ENCODE measurements at places on chromosomes 3 and 15.

DNA sequence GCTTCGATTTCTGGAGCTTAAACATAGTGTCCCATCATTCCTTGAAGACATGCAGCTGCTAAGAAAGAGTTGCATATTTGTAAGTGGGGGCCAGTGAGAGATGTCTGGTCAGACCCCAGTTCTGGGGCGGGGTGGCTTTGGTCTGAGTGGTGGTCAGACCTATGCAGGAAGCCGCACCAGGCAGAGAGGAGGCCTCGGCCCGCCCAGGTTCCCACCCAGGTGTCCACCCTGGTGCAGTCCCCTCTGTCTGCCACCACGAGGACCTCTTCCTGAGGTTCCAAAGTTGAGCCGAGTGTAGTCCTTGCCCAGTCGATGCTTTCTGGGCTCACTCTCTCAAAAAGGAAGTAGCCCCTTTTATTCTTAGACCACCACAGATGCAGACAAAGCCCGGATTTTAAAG is 122.6 kb upstream of the DLG1 start:
- no peak for DNase-seq

GRCh38 chr3:153910387-153910786 is 210.8 kb upstream of the ARHGEF26 start:
- no peak for DNase-seq

GRCh38 chr3:59234884-59235633 is 185.2 kb upstream of the CFAP20DC start:
- no peak for DNase-seq

- DNase-seq: no peak
Measured at GRCh38 chr3:6326771-6327170, 534.1 kb upstream of the GRM7 start.

- DNase-seq: no peak
Measured at GRCh38 chr3:106025151-106025722, 156.4 kb upstream of the CBLB start.

DNA sequence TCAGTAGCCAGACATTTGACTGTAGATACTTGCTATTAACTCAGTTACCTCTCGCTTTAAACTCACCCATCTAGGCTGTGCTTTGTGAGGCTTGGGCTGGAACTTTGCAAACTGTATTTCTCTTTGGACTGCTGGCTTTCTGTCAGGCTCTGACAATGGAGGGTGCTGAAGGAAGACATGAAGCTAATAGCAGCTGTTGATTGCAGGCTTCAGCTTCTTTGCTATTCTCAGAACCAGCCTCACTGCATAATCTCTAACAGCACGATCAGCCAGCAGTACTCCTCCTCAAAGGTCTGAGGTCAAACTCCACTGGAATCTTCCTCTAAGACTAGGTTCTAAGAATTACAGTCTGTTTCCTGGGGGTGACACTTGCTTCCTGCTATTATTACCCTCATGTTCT is 295.6 kb downstream of the ZBBX start:
- no peak for DNase-seq

- no peak for DNase-seq
Measured at GRCh38 chr15:31089368-31090047, 12.0 kb downstream of the TRPM1 start.

GRCh38 chr15:72778796-72779195 is 4.8 kb downstream of the ADPGK start:
- no peak for DNase-seq

DNA sequence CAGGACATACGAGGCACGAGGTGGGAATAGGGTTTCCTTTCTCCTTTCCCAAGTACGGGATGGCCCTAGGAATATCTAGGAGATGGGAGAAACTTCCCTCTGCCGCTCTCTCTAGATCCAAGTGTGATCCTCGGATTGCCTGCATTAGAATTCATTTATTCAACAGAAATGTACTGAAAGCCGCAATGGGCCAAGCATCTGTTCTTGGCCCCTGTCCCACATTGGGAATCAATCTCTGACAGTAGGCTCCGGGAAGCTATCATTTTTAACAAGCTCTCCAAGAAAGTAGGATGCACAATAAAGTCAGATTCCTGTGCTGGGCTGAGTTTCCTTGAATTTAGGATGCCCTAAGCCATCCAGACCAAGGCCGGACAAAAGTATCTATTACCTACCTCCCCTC is 37.2 kb upstream of the CA12 start:
- no peak for DNase-seq

Data from foreskin fibroblast (primary cell).